ENCODE measurements at places on chromosomes 5 and 9.

DNA sequence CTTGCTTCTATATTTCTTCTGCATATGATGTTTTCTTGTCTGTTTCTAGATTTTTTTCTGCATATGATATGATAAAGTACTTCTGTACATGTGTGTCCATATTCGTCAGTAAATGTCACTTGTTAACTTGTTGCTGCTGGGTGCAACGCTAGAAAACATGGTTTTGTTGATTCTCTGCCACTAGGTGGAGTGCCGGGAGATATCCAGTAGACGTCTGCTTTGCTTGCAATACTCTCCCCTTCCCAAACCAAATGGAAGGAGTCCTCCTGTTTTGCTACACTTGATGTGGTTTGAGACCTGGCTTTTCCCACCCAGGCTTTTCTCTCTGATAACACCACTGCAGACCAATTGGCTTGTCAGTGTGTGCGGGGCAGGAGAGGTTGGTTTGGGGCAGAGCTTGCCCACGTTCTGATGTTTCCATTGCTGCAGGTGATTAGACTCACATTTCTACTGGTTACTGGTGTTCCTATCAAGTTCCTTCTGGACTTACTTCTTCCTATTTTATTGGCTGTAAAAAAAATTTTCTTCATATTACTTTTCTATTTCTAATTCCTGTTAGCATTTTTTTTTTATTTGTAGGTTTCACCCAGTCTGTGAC, 900.0 kb upstream of the CDH10 start:
- peak; percentile 31 for DNase-seq

- no peak for DNase-seq
Observed at GRCh38 chr9:85527331-85528020, 214.3 kb downstream of the AGTPBP1 start.

DNA sequence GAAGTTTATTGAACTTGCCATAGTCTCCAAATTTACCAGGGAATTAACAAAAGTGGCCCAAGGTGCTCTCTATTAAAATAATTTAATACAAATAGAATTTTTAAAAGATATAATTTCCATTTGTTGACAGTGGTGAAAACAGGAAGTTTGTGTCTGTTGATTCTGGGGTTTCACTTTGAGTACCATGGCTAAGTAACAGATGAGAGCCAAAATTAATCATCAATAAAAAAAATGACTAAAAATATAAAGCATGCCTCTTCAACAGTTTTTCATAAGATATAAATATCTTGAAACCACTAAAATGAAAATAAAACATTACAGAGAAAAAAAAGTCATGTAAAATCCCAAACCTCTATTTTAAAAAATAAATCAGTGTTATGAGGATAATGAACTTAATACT, 49.8 kb downstream of the SGCD start:
- DNase-seq: no peak

DNA sequence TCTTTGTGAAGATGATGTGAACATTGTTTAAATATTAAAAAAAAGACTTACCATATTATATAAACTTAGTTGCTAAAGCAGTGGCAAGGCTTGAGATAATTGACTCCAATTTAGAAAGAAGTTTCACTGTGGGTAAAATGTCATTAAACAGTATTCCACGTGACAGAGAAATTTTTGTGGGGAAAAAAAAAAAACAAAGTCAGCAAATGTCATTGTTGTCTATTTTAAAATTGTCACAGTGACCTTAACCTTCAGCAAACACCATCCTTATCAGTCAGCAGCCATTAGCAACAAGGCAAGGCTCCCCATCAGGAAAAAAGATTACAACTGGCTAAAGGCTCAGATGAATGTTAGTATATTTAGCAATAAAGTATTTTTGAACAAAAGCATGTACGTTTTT, 99.3 kb upstream of the CDH18 start:
- DNase-seq: no peak

GRCh38 chr5:168950241-168950951, 350.5 kb downstream of the SLIT3 start:
- no peak for DNase-seq

DNA sequence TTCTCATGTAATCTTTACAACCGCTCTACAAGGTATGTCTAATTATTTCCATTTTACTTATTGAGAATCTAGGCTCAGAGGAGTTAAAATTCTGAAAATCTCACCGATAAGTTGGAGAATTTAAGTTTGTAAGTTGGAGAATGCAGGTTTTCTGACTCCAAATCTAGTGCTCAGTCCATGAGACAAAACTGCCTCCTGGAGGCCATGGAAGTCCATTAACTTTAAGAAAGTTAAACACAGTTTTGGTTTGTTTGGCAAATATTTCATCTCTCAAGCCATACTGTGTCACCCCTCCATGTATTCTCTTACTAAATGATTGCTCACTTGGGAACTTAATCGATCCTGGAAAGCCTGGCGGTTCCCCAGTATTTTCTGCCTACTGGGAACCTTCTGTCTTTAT, 52.6 kb downstream of the INIP start:
- no peak for DNase-seq
